Activated CD4-positive, alpha-beta T cell treated with anti-CD3 and anti-CD28 coated beads, Interleukin-2, Interleukin-6, amounts not matched to agents 100 ng/mL and 50 ng/mL, durations not matched to agents 16 hours and 8 hours (primary cell): ENCODE measurements at places on chromosomes 12 and 14.

- no peak for DNase-seq
These were observed at the start of gene MGST1 for GRCh38 chr12:16347391-16348298. Gene MGST1 (plus strand): TSS chr12:16347645. CDS start chr12:16354253, 6,608 bp downstream.

DNA sequence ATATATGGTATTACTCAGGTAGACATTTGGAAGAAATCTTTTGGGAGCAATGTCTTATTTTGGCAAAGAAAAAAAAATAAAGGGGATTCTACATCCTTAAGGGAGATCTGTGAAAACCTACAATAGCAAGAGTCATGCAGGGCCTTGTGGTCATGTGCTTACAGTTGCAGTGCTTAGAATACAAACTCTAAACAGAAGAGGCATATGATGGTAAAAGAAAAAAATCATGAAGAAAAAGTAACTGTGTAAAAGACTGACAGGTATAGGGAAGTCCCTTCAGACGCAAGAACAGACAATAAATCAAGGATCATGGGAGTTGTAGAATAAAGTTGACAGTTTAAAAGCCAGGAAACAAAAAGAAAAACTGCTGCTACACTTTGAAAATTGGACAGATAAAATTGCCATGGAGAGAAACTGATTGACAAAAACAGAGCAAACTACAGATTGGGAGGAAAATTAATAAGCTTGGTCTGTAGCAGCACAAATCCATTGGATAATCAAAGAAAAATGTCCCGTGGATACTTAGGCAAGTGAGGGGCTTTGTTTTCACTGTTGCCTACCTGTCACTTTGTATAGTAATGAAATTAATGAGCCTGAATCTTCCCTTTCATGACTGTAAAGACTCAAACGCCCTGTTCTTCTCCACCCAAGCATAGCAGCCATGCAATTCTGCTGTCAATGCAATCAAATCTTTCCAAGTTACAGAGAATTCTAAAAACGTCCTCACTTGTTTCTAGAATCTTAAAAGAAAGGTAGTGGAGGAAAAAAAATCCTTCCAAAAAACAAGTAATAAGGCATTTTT, 402.0 kb downstream of the SYT1 start:
- no peak for DNase-seq

GRCh38 chr14:64195199-64195598, 99.0 kb downstream of the ESR2 start:
- DNase-seq = peak; percentile 28

DNA sequence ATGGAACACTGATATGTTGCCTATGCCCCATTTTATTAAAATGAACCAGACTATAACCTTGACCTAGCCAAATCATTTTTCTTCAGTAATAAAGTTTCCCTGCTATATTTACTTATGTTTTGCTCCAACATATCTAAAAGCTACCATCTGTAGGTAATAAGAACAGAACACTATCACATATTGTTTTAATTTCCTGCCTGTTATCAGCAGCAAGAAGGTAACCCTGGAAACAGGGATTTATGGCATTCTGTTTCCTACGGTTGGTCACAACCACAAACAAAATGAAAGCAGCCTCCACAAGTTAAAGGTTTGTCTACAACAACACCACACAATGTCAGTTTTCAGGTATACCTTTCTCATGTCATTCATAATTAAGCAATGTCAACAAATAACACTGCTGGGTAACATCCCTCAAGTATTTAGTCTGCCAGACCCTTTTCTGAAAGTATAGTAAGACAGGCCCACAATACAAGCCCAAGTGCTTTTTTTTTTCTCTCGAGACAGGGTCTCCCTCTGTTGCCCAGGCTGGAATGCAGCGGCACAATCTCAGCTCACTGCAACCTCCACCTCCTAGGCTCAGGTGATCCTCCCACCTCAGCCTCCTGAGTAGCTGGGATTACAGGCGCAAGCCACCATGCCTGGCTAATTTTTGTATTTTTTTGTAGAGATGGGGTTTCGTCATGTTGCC, 25.5 kb downstream of the GCH1 start:
- no peak for DNase-seq

DNA sequence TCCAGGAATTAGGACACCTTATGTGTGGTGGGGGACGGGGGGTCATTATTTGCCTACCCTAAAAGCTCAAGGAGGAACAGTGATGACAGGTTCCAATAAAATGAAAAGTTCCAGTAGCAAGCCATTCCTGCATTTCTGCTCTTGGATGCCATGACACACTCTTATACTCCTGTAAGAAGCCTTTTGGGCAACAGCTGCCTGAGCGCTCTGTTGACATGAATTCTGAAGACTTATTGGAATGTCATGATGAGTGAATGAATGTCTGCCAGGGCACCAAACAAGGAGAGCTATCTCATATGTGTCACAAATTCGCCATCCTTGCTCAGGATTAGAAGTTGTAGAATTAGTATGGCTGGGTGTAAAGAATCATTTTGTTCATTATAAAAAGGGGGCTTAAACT, 36.3 kb downstream of the PTGER2 start:
- no peak for DNase-seq

DNA sequence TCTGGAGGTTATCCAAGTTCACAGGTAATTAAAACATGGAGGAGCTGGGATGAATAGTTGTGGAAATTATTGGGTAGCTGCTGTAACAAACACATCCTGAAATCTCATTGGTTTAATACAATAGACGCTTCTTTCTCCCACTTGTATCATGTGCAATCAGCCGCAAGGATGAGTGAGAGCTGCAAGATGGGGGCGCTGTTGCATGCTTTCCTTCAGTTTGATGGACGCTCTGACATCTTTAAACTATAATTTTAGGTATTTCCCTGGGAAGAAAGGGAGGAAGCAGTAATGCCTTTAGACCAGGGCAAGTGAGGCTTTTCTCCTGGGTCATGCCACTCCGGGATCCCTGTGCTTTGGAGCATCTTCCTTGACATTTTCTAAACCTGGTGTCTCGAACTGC, 178.7 kb downstream of the PAWR start:
- DNase-seq = no peak

DNA sequence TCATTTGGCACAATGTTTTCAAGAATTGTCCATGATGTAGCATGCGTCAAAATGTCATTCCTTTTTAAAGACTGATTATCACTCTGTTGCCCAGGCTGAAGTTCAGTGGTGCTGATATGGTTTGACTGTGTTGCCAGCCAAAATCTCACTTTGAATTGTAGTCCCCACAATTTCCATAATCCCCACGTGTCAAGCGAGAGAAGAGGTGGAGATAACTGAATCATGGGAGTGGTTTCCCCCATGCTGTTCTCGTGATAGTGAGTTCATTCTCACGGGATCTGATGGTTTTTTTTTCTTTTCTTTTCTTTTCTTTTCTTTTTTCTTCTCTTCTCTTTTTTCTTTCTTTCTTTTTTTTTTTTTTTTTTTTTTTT, 21.8 kb upstream of the LRRK2 start:
- no peak for DNase-seq

DNA sequence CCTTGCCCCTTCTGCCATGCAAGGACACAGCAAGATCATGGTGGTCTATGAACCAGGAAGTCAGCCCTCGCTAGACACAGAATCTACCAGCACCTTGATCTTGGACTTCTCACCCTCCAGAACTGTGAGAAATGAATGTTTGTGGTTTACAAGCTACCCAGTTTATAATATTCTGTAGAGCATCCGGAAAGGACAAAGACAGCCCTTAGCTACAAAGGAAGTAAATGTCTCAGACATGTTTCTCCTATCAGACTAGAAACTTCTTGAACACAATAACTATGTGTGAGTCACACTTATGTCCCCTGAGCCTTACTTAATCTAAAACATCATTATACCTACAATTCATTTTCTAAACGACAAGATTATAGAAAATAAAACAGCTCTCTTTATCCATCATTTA, 176.7 kb downstream of the KLHL28 start:
- DNase-seq = no peak

GRCh38 chr14:91454155-91454554, 36.5 kb upstream of the CCDC88C start:
- no peak for DNase-seq

DNA sequence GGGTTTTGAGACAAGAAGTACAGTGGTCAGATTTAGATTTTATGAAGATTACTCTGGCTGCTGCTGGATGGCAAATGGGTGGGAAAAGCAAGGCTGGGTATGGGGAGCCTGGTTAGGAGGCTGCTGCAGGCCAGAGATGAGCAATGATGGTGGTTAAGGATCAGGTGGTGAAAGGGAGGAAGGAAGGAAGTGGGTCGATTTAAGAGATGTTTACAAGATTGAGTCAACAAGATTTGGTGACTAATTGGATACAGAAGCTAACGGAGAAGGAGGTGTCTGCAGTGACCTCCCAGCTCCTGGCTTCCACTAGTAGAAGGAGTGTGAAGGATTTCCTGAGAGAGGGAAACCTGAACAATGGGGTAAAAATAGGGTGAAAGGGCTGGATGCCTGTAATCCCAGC, 18.7 kb downstream of the NOS1 start:
- DNase-seq = peak; percentile 17

- DNase-seq = no peak
These were observed 184.4 kb downstream of the SUDS3 start for GRCh38 chr12:118560733-118561132.

DNA sequence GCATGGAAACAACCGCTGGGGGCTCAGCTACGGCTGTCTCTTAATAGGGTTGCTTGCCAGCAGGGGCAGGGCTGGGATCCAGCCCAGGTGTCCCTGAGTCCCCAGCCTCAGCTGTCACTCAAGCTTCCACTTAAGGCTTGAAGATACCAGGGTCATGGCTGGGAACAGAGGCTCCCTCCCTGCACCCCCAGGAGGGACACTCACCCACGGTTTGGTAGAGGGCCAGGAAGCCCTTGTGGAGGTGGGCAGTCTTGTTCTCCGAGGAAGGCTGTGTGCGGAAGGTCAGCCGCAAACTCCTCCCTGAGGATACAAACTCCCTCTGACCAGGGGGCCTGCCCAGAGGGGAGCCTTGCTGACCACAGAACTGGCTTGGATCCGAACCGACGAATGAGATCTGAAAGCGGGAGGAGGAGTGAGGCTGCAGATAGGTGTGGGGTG, 7.3 kb downstream of the C1RL start:
- no peak for DNase-seq

GRCh38 chr12:50246873-50247612, 36.3 kb downstream of the LIMA1 start:
- peak; percentile 86 for DNase-seq

DNA sequence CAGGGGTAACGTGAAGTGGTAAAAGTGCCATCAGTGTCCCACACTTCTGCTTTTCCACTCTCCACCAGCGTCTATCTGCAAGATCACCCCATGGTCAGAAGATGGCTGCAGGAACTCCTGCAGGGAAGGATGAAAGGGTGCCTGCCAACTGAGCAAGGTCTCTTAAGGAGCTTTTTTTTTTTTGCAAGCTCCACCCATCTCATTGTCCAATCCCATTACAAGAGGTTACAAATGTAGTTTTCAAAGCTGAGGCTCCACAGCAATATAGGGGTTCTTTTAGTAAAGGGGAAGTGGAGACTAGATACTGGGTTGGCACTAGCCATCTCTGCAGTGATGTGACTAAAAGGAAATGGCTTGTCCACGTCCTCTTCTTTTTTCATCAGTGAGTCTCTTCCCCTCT, 5.9 kb upstream of the BHLHE41 start:
- no peak for DNase-seq

DNA sequence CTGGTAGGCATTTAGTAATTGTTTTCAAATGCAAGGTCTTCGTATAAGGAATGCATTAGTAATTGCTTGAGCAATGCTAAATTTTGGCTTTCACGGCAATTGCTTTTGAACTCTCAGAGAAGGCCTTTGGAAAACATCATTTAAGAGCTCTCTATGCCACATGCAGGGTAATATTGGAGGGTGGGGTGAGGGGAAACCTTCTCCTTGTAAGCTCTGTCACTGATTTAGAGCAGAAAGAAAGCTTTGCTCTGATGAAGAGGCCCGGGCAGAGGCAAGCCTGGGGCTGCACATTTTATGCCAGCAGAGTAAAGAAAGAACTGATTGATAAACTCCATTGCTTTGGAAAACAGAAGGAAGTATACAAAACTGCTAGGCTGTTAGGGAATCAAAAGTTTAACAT, 70.9 kb downstream of the TRIM9 start:
- DNase-seq = no peak

- DNase-seq = no peak
These were observed 12.9 kb downstream of the ST8SIA1 start for GRCh38 chr12:22321638-22322037.

- DNase-seq = no peak
These were observed 95.7 kb downstream of the PAPLN start for GRCh38 chr14:73333031-73333430.

GRCh38 chr14:101465795-101466448, 95.4 kb upstream of the DIO3 start:
- DNase-seq = no peak

DNA sequence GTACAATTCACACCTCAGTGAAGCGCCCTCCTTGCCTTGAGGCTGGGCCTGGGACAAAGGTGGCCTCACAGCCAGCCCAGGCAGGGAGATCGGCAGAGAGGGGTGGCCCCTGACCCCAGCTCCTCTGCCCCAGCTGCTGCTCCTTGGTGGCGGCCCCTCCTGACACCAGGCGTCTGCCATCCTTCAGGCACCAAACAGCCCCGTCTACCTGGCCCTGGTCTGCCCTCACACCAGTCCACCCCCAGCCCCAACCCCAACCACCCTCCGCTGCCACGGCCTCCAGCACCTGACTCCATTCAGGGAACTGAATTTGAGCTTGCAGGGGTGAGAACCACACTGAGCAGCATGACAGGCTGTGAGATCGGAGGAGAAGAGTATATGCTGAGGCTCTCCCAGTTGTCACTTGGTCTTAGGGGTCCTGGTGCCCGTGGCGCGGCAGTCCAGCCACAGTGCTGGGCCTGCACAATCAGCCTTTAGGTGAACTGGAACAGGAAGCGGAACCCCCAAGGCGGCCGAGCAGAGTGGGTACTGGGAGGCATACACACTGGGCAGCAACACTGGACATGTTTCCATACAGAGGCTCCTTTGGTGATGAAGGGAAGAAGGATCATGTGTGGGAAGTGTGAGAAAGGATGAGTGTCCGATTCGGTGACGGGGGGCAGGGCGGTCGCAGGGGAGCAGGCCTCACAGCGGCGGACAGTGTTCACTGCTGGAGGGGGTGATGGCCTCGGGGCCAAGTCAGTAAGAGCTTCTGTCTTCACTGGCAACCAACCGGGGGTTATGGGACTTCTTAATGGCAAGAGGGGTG, 18.7 kb downstream of the ZFYVE21 start:
- DNase-seq = no peak

DNA sequence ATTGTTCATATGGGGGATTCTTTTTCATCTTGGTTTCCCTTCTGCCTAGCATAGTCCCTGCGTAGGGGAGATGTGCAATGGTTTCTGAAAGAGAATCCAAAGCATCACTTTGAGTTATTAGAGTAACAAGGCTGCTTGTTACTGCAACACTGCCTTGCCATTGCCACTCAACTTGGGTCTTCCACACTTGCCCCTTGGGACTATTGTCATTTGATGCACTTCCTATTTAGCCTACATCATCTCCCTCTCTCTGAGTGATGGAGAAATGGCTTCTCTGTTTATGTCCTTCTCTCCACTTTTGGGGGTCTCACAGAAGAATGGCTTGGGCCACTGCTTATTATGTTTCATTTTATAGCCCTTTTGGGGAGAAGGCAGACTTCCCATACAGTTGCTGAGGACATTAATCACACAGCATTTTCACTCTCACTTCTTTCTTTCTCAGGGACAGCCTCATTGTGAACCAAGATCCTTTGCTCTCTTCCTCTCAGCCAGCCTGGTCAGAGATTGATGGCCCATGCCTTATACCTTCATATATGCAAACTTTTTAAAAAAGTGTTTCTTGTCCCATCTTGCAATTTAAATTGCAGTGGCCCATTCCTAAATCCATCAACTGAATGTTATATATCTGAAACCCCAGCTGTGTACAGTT, 50.8 kb upstream of the POC1B start:
- no peak for DNase-seq
